ENCODE measurements at places on chromosomes 7 and 10.

GRCh38 chr10:132062116-132062515, 3.6 kb upstream of the JAKMIP3 start:
- no peak for DNase-seq

DNA sequence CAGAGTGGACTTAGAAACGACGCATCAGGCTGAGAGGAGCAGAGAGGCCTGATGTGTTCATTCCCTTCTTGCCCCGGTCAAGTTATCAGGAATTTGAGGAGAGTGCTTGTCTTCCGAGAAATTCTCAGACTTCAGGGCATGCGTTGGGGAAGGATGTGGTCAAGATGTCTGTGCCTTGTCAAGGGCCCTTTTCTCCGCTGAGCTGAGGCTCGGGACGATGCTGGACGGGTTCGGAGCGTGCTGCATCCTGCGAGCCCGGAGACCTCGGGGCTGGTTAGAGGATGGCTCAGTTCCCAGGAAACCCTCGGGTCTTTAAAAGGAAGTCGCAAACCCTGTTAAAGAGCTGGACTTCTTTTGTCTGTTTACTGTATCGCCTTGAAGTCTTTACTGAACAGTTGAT, 325.4 kb downstream of the ADARB2 start:
- no peak for DNase-seq

DNA sequence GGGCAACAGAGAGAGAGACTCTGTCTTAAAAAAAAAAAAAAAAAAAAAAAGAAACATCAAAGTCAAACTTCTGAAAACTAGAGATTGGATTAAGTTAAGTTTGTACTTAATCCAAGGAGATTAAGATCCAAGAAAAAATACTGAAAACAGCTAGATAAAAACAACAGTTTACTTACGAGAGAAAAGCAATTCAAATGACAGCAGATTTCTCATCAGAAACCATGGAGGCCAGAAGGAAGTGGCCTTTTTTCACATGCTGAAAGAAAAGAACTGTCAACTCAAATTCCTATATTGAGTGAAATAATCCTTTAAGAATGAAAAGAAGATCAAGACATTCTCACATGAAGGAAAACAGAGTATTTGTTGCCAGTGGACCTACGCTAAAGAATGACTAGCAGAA, 5.4 kb upstream of the CCDC71L start:
- no peak for DNase-seq

DNA sequence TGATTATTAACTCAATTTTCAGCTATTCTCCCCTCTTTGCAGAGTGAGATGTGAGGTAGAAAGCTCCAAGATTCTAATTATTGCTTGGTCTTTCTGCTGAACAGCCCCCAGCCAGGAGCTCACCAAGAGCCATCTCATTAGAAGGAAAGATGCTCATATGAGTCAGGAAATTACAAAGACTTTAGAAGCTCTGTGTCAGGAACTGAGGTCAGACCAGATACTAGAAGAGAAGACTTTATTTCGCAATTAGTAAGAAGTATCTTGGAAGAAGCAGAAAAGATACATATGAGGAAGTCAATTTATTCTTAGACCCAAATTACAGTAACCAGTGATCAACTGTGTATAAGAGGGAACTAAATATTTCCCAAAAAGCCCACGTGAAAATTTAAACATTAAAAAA, 626.9 kb downstream of the ZWINT start:
- DNase-seq = no peak

DNA sequence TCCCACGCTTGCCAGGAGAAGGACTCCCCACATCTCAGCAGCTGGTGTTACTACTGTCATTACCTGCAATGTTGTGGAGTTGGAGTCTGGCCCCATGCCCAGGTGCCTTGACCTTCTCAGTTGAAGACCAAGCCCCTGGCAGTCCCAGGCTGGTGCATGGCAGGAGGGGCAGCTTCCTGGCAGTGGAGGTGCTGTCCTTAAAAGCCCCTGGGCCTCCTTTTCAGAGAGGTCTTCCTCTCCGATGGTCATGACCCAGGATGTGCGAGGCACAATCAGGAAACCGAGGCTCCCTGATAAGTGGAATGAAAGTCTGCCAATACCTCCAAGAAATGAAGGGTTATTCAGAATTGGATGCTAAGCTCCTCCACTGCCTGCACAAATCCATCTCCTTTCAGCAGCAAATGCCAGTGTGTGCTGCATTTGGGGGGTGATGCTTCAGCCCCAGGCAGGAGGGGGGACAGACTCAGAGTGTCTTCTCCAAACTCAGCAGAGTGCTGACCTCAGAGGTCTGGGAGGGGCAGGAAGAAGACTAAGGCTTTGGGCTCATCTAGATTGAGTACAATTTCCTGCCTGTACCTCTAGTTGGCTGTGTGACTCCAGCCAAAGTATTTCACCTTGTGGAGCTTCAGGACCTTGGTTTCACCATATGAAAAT, 97.0 kb upstream of the DDC start:
- DNase-seq = no peak

- no peak for DNase-seq
Observed at GRCh38 chr10:78177491-78178185, 144.0 kb downstream of the RPS24 start.

- DNase-seq = no peak
Observed at GRCh38 chr10:43402176-43402575, 6.8 kb downstream of the HNRNPF start.

DNA sequence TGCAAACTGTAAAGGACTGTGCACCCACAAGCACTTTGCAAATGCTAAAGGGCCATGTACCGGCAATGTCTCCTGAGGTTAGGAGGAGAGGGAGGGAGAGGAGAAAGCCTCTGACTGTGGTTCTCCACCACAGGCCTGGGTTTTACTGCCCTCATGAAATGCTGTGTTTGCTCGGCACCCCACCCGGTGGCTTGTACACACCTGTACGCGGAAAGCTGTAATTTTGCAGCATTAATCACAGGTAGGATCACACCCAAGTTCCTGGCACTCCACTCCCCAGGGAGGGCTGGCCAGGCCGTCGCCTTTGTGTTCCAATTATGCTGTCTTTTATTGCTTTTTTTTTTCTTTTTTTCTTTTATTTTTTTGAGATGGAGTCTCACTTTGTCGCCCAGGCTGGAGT, 78.5 kb upstream of the MYL10 start:
- no peak for DNase-seq

DNA sequence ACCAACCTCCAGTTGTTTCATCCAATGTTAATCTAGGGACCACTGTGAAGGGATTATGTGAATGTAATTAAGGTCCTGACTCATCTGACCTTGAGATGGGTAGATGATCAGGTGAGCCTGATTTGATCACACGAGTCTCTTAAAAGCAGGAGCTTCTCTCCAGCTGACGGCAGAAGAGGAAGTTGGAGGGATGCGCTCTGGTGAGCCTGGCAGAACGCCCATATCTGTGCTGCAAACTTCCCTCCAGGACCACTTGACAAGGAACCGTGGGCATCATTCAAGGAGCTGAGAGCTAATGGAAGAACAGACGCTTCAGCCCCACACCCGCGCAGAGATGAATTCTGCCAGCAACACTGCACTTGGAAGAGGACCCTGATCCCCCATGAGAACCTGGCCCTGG, 642.4 kb downstream of the TNS3 start:
- no peak for DNase-seq

All from caudate nucleus (tissue), 63 donors.